Activated gamma-delta T cell treated with anti-CD3 and anti-CD28 coated beads, Interleukin-2, amount 50 U/mL, for 16 hours (primary cell): ENCODE measurements at places on chromosomes 1 and 21.

DNA sequence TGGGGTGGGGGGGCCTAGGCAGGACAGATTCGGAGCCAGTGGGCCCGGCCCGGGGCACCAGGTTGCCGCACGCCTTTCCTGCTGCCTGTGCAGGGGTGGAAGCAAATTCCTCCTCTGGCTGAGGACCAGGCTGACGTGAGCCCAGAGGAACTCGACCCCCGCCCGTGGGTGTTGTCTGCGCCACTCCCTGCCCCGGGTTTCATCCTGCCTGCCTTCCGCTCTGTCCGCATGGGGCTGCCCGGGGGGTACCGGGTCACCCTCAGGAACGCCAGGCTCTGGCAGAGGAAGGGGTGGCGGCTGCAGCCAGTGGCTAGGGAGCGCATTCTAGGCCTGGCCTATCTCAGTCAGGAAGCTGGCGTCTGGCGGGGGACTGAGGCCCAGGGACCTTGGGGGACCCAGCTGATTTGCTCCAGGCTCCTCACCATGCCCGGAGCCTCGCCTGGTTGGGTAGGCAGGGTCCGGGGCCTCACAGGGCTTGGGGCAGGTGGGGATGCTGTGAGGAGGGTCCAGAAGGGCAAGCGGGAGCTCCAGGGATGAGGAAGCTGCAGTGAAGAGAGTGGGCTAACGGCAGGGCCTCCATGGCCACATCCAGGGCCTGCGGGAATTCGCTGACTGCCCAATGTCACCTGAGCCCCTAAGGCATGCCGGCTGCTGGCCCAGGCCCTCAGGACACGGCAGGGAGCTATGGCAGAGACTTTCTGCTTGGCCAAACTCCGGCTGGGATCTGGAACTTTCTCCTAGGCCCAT is 2.4 kb upstream of the IBA57 start:
- DNase-seq: no peak

DNA sequence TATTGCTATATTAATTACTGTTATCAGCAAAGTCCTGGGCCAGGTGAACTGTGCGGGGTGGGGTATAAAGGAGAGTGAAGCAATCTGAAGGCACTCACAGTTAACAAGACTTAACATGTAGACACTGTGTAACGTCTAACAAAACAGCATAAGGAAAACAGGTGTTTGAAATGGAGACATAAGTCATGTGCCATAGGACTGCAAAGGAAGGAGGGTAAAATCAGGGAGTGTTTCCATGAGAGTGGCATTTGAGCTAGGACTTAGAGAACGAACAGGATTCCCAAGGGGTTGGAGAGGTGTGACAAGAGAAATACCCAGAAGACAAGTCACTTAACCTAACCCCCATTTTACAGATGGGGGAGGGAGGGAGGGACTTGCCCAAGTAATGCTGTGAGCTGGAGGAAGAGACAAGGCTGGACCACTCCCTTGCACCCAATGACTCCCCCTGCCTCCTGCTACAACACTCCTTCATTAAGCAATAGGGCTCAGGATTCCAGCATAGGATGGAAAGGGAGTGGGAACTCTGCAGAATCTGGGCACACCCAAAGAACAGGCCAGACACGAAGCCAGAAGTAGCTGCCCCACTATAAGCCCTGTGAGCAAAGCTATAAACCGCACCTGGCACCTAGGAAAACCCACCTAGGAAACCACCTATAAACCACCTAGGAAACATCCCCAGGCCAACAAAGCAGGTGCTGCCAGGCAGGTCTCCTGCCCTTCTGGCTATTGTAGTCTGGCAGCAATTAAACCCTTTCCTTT is 6.6 kb downstream of the PEF1 start:
- DNase-seq: no peak

- DNase-seq: no peak
Observed at GRCh38 chr1:19013826-19014548, 57.5 kb upstream of the IFFO2 start.

DNA sequence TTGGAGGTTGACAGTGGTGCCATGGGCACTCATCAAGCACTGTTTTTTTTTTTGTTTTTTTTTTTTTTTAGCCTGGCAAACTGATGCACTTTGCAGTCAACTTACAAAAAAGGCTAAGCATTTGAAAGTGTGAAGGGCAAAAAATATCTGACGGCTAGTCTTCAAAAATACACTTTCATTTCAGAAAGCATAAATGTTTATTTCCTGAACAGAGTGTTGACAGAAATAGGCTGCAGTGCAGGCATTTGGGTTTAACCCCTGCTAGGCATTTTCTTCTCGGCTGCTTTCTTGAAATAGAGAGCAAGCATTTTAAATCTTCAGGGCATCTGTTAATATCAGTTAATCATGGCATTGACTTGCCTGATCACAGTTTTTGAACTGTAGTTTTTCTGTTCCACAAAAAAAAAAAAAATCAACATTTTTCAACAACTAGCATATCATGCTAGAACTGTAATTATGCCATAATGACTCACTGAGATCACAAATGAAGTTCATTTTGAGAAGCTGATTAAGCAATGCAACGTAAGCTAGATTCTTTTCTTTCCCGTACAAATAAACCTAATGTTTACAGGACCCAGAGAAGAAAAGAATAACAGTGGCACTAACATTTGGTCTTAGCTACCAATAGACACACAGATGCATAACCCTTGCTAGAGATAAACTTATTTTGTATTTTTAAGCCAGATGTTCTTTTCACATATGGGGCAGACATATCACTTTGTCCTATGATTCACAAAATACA is 100.4 kb upstream of the USH2A start:
- DNase-seq: no peak

DNA sequence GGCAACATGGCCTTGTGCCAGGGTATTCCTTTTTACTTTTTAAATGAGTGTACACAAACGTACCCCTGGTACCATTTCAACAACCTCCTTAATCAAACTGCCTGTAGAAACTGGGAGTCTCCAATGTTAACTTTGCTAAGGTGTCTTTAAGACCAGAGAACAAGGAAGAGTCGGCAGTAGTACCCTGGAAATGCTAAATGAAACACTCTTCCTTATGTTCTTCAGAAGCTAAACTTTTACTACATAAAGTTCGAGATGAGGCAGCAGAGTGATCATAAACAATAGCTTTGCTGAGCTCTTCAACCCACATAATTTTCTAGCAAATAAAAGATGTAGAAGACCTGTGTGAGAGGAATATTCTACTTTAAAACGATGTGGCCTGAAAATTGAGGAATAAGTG is 297.7 kb upstream of the NRIP1 start:
- DNase-seq: no peak

GRCh38 chr1:46587069-46587468 is 17.0 kb downstream of the MKNK1 start:
- no peak for DNase-seq

DNA sequence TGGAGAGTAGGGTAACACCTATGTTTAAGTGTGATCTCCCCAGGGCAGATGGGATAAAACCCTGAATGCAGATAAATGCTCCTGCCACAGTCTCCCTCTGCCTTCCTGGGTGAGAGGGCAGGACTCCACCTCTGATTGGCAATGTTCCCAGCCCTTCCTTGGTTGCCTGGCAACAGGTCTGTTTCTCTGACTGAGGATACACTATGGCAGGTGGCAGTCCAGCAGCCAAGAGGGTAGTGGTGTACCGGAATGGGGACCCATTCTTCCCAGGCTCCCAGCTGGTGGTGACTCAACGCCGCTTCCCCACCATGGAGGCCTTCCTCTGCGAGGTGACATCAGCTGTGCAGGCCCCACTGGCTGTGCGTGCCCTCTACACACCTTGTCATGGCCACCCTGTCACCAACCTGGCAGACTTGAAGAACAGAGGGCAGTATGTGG is at the start of gene DCDC2B:
TSS of gene DCDC2B (plus strand) at position 199 of the 438 bp plus-strand sequence. CDS start at position 204, 5 bp downstream.
- no peak for DNase-seq

DNA sequence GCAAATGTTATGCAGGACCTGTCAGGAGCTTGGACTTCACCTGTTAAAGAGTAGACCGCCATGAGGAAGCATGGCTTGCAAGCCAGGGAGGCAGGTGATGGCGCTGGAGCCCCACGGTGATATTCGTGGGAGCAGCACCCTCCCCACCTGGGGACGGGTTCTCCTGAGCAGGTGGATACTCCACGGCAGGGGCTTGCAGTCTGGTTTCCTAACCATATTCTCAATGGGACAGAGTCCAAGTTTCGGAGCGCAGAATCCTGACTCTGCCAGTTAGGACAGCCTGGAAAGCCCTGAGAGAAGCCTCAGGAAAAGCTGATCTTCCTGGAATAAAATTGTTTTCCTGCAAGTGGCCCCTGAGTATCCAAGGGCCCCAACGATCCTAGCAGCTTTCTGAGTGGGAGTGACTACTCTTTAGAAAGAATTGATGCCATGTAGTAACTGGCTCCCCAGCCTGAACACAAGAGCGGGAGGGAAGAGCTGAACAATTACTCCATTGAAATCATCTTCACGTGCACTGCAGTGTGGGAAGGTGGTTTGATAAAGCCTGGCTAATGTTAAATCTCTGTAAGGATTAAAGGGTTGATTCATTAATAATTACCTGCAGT is 146.3 kb upstream of the RAB4A start:
- DNase-seq: no peak

- DNase-seq: no peak
Observed at GRCh38 chr1:152533327-152533938, 19.2 kb downstream of the CRCT1 start.

- DNase-seq: peak; percentile 20
Observed at GRCh38 chr21:39314143-39315027, 953 bp upstream of the BRWD1 start.

- no peak for DNase-seq
Observed at GRCh38 chr1:150269451-150269850, 635 bp upstream of the APH1A start.

DNA sequence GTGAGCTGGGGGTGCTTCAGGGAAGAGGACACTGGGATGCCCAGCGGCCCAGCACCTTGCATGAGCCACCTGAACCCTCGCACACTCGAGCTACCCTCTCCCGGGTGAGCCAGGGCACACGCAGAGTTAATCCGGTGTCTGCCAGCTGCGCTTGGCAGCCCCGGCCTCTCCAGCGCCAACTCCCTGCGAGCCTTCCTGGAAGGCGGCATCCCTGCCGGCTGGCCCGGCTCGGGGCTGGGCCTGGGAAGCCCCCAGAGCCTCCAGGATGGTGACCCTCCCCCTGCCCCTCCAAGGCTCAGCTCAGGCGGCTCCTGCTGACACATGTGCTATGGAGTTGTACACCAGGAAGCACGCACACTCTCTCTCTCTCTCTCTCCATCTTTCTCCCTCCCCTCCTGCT is 48.7 kb downstream of the RAP1GAP start:
- no peak for DNase-seq

DNA sequence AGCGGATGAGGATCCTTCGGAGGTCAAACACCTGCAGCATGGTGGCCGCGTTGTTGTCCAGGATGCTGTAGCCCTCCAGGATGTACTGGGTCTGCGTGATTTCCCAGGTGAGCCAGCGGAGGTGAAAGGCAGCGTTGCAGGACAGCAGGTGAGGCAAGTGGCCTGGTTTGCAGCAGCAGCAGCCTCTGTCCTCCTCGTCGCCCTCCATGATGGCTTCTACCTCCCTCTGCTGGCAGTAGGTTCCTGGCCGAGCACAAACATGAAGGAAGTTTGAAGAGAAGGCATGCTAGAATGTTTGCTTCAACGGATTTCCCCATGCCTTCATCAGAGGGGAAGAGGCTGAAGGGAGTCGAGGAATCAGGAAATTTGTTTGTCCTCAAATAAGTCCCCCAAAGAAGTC is 74.7 kb downstream of the NTPCR start:
- no peak for DNase-seq

- no peak for DNase-seq
Observed at GRCh38 chr1:93143136-93143535, 37.1 kb downstream of the TMED5 start.

- no peak for DNase-seq
Observed at GRCh38 chr1:63710761-63711380, 62.9 kb upstream of the ROR1 start.

GRCh38 chr1:184152434-184152898 is 100.9 kb downstream of the TSEN15 start:
- DNase-seq: no peak

GRCh38 chr1:157852476-157852875 is 10.9 kb upstream of the CD5L start:
- no peak for DNase-seq

DNA sequence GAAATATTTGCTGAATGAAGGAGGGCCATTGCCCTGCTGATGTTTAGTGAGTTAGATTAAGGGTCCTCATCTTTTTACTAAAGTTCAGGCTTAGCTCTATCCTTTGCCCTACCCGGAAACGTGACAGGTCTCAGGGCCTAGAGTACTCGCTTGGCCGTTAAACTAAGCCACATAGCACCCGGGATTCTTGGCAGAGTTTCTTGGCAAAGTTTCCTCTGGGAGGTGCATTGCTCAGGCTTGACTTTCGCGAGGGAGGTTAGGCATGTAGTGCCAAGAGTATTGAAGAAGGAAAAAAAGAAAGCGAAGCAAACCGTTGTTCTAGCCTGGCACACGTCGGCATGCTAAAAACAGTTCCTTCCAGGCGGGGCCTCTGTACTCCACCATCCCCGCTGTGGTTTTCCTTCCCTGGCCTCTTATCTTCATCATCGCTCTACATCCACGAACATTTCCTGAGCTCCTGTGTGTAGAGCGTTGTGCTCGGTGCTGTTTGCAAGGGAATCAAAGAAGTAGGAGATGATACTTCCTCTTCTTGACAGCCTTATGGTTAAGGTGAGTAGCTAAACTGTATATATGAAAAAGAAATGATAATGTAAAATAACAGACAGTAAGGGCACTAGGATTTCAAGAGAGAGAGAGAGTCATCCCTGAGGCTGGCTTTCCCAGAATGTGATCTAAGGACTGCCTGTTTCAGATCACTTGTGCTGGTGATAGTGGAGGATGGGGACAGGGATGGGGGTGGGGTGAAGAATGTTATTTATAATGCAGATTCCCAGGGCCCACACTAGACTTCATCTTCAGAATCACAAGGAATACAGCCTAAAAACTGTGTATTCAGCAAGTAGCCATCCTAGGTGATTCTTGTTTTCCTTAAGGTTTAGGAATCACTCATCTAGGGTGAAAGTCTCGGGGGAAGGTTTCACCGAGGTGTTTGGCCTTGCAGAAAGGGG is 18.8 kb downstream of the RNF220 start:
- DNase-seq: no peak

DNA sequence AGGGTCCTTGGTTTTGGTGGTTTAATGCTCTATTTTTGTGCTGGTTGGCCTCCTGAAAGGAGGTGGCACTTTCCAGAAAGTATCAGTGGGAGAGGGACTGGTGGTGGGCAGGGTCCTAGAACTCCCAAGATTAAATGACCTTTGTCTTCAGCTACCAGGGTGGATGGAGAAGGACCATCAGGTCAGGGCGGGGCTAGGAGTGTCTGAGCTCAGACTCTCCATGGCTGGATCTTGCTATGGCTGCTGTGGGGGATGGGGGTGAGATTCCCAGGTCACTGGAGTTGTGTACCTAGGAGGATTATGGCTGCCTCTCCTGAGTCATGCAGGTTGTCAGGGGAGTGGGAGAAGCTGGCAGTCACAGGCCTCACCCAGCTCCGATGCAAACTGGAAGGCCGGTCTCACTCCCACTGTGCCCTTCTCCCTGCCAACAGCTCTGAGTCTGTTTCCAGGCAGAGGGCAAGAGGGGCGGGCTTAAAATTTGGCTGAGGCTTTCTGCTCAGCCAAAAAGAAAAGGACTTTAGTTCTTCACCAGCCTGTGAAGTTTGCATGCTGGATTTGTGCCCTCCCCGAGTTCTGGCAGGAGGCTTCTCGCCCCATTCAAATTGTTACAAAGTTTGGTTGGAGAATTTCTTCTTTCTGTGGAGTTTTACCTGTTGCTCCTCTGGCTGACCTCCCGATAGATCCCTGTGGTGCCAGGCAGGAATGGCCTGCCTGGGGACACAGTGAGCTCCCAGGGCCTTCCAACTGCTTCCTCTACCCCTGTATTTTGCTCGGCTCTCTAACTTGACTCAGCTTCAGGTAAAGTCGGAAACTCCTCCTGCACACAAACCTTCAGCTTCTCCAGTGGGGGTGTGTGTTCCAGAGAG is 13.1 kb upstream of the KYAT3 start:
- DNase-seq: no peak
